T-helper 9 cell (primary cell): ENCODE measurements at places on chromosomes 6 and 20.
A peak's percentile ranks its signal among the peaks of the same experiment; 100 is the strongest.

GRCh38 chr20:13221673-13222318 is 722 bp downstream of the ISM1 start:
- peak; percentile 55 for DNase-seq

- no peak for DNase-seq
Observed at GRCh38 chr20:63055575-63056235, 48.9 kb upstream of the BHLHE23 start.

DNA sequence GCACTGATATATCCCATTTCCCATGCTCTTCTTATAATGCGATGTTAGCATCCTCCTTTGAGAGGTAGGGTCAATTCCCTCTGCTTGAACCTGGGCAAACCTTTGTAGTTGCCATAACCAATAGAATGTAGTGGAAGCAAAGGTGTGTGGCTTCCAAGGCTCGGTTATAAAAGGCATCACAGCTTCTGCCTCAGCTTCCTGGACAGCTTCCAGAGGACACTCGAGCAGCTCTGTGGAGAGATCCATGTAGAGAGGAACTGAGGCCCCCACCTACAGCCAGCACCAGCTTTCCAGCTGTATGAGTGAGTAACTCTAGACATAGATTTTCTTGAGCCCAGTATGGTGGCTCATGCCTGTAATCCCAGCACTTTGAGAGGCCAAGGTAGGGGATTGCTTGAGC is 36.7 kb downstream of the FGD2 start:
- no peak for DNase-seq

DNA sequence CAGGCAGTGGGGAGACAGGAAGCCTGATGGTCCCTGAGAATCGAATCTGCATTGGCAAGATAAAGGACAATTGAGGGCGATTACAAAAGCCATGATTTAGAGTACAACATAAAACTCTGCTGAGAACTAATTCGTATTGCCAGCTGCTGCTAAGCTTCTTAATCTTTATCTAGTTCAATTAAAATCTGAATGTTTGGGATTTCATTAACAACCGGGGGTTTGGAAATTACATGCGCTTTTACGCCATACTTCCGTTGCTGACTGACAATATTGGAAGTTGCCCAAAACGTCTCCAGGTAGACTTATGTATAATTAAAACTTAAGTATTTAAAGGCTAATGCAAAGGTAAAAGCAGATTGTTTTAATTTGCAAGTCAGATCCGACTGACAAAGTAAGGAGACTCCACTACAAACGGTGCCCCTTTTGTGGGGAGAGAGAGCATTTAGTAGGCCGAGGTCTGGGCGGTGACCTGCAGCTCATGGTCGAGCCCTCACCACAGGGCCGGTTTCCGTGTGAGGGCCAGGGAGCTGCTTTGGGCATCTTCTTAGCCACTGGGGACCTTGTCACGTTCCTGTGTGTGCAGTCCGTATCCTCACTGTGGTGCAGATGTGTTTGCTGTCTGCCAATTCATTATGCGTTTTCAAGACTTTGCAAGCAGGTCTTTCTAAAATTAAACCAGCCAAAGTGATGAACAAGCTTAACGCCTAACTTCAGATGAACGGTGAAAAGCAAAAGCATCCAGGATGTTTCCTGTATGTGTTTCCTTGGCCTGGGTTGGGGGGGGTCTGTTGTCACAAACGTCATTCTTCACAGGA is 49.9 kb downstream of the CDH4 start:
- no peak for DNase-seq

- no peak for DNase-seq
Observed at GRCh38 chr6:3380344-3381232, 76.3 kb downstream of the SLC22A23 start.

GRCh38 chr6:153411070-153411648 is 280.1 kb upstream of the RGS17 start:
- DNase-seq, result no peak

GRCh38 chr6:1695546-1696462 is 86.1 kb downstream of the FOXC1 start:
- no peak for DNase-seq

- DNase-seq, result no peak
Observed at GRCh38 chr6:142846883-142847287, 98.1 kb downstream of the HIVEP2 start.

GRCh38 chr6:35790683-35791082 is 6.4 kb downstream of the CLPS start:
- DNase-seq, result no peak

- peak; percentile 63 for DNase-seq
Observed at GRCh38 chr6:1554476-1555310, 55.0 kb upstream of the FOXC1 start.

GRCh38 chr20:19501476-19502115 is 256.5 kb upstream of the RIN2 start:
- no peak for DNase-seq

DNA sequence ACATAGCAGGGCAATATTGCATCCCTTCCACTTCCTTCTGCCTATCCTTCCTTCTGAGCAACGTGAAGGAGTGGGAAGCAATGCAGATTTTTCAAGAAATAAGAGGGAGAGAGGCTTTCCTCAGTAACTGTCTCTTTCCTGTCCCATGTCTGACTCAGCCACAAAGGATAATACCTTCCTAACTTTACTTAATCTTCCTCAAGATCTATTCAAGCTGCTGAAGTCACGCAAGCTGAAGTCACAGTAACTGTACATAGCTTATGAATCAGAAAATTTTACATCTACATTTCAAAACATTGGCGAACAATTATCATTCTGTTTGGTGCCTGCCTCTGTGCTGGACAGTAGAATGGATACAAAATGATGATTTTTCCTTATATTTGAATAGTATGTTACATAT is 86.4 kb upstream of the POU3F2 start:
- no peak for DNase-seq

DNA sequence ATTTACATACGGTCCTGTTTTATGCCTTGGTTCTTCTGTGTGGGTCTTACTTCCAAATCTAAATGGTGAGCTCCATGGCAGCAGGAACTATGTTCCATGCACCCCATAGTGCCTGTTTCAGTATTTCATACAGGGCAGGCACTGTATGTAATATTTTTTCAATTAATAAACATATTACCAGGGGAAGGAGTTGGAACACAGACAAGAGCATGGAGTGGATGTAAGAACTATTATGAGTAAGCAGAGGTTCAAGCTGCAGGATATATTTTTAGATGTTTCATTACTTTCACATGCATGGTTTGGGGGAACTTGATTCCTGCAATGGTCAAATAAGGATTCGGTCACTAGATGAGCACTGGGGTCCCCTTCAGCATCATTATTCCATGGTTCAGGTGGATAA is 108.3 kb downstream of the KIF13A start:
- no peak for DNase-seq
